ENCODE measurements at places on chromosomes 7 and 10.

DNA sequence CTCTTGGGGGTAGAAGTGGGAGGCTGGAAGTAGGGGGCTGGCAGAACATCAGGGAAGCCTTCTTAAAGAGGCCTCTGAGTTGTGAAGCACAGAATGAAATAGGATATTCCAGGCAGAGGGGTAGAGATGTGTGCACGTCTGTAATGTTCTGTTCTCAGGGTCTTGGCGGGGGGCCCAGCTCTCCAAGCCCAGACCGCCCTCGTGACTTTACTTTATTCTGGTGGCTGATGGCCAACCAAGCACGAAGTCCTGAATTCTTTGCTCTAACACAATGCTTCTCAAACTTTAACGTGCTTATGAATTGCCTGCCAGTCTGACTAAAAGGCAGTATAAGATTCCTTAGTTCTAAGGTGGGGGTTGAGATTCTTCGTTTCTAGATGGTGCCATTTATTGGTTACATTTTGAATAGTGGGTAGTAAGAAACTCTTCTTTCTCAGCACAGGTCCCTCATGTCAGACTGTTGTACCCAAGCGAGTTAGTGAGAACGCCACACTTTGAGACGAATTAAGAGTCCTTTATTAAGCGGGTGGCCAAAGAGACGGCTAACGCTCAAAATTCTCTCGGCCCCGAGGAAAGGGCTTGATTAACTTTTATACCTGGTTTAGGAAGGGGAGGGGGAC lies 8.2 kb downstream of the PRXL2A start:
- no peak for DNase-seq

DNA sequence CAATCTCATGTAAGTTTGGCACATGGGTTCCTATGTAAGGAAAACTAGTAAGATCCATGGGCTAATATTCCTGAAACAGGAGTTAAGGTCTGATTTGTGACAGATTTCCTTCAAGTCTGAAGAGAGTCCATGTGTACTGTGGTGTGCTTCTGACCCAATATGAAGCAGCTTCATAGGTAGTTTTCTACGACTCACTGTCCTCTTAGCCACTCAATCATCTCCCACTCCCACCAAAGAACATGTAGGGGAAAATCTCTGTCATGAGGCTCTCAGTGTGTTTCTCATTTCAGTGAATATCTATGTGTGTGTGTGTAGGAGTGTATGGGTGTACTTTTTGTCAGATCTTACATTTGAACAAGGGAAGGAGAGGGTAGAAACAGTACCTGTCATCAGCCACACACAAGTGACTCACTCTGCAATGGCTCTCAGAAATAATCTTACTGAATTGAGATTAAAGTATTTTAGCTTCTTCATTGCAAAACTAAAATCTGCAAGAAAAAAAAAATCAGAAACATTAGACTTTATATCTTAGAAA lies 31.1 kb downstream of the RELN start:
- DNase-seq = no peak

DNA sequence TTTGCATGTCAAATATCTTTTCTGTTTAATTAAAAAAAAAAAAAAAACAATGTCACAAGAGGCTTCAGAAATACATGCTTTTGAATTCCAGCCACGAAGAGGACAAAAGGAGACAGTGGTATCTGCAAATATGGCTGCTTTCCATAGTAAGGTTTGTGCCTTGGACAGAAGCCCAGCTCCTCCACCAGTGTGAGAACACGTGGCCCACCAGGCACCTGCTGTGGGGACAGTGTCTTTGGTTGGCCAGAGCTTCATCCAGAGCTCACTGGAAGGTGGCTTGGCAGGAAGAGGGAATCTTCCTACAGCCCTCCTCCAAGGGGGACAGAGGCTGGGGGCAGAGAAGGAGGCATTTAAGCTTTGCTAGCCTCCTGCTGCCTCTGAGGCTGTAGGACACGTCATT lies 144.6 kb downstream of the GLCCI1 start:
- DNase-seq = no peak

DNA sequence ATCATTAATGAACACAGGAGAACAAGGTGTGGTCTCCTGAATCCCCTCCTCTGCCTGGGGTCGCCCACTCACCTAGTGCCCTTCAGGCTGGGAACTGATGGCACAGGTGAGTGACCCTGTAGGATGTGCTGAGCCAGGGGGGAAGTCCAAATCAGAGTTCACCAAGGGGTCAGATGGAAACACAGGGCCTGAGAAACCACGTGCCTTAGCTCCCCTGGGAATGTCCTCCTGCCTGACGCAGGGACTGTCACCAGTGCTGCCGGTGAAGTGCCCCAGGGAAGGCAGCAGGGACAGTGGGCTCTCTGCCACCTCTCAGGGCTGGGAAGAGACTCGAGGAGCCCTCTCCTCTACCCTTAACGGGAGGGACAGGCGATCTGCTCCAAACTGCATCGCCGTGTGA lies 5.8 kb upstream of the PYROXD2 start:
- no peak for DNase-seq

GRCh38 chr7:116671681-116672595 lies at the start of gene MET:
MET (plus strand) TSS chr7:116672196; CDS start chr7:116699085, 26,889 bp downstream.
- DNase-seq = no peak

- peak; percentile 72 for DNase-seq
Measured at GRCh38 chr10:91006001-91006751, 85.3 kb upstream of the ANKRD1 start.

DNA sequence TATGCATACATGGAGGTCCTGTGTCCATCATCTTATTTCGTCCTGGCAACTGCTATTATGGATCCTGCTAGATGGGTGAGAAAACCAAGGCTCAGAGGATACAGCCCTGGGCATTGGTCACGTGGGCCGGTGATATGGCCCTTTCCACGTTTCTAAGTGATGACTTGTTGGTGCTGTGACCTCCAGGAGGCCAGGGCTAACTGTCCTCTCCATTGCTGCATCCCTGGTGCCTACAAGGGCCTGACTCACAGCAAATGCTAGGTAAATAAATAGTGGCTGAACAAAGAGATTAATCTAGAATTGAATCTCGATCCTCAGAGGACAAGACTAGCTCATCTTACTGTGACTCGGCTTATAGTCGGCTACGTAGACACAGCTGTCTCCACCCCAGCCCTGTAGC lies 78.6 kb downstream of the FAM53B start:
- no peak for DNase-seq

DNA sequence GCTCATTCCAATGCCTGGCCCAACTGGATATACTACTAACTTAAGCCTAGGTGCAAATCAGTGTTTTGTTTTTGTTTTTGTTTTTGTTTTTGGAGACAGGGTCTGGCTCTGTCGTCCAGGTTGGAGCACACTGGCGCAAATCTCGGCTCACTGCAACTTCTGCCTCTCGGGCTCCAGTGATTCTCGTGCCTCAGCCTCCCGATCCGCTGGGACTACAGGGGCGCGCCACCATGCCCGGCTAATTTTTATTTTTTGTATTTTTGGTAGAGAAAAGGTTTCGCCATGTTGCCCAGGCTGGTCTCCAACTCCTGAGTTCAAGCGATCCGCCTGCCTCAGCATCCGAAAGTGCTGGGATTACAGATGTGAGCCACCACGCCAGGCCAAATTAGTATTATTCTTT lies 1.6 kb downstream of the PPP3CB start:
- no peak for DNase-seq

DNA sequence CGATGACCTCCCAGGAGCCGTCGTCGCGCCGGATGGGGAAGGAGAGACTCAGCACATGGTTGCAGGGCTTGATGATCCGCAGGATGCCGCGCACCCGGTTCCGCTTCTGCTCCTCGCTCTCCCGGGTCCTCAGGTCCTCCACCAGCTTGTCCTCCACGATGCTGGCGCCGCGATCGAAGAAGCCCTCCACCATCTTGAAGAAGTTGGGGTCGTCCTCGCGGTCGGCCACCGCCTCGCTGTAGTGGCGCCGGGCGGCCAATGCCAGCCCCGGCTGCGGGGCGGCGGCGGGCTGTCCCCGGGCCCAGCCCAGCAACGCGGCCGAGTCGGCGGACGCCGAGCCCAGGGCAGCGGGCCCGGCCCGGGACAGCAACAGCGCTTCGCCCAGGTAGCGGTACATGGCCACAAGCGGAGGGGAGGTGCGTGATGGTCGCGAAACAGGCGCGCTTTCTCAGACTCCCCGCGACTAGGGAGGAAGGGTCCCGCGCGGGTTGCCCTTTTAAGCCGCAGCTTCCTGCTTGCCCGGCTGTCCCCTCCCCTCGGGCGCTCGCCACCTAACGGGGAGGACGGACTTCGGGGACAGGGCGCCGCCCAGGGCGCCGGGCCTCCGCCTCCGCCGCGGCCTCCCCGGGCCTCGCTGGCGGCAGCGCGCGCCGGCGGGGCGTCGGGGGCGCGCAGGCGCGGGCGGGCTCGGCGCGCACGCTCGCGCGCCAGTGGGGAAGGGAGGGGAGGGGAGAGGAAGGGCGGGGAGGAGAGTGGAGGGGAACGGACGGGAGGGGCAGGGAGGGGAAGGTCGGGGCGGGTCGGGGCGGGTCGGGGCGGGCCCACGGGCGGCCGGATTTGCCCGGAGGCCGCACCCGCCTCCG lies at the start of the genes GLUD1 and SHLD2:
Gene GLUD1 (minus strand): TSS at position 471 of the 863 bp plus-strand sequence. CDS start 74 bp downstream, at position 397.
Gene SHLD2 (plus strand): TSS at position 834 of the 863 bp plus-strand sequence. CDS start 56,149 bp downstream, outside the sequence.
- DNase-seq = peak; percentile 84

- no peak for DNase-seq
Measured at GRCh38 chr7:457814-458510, 61.7 kb downstream of the PDGFA start.

- DNase-seq = no peak
Measured at GRCh38 chr7:5500056-5500776, 76.6 kb upstream of the TNRC18 start.

- DNase-seq = no peak
Measured at GRCh38 chr7:631964-632830, 94.3 kb upstream of the DNAAF5 start.

GRCh38 chr7:66142996-66143395 lies 28.3 kb downstream of the CRCP start:
- no peak for DNase-seq

DNA sequence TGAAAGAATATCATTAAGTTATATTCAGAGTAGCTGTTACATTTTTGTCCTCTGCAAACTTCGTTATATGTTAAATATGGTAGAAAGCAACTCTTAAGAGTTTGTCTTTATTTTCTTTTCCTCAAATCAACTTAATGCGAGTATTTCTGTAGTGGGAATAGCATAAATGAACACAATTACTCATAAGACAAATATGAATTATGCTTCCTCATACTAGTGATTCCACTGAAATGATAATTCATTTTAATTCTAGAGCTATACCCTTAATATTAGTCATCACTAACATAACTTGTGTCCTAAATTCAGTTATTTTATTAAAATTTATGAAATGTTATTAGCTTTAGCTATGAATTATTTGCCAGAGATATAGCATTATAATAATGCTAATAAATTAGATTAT lies 820.6 kb upstream of the KCND2 start:
- DNase-seq = no peak

DNA sequence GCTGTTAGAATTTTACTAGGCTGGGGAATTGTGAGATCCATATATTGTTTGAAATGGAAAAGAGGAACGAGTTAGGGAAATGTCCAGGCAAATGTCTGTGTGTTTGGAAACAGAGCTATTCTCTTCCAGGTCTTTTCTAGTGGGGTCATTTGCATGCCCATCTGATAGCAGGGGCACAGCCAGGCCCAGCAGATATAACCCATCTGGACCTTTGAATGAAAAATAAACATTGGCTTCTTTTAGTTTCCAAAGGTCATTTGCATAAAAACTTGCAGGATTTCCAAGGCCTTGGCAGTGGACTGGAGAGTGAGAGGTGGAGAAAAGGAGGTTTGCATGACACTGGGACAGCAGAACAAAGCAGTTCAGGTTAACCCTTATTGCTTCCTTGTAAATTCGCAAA lies 188.0 kb upstream of the GPR26 start:
- no peak for DNase-seq

GRCh38 chr10:59805014-59805413 lies 51.8 kb upstream of the MRLN start:
- DNase-seq = peak; percentile 43

GRCh38 chr10:28806951-28807759 lies 129.8 kb downstream of the BAMBI start:
- no peak for DNase-seq

DNA sequence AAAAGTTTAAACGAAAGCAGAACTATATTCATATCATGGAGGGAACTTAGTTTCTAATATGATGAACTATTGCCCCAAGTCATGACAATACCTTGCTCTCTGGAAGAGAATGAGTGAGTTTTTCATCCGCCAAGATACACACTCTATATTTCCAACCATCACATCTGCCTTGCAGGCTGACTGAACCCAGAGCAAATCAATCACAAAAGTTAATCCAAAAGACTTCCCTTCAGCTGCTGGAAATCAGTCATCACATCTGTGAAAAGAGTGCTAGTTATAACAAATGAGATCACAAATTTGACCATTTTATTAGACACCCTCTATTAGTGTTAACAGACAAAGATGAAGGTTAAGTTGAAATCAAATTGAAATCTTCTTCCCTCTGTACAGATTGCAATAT lies 261.7 kb upstream of the PRKCQ start:
- no peak for DNase-seq

GRCh38 chr7:103894656-103895596 lies 94.5 kb downstream of the RELN start:
- no peak for DNase-seq

DNA sequence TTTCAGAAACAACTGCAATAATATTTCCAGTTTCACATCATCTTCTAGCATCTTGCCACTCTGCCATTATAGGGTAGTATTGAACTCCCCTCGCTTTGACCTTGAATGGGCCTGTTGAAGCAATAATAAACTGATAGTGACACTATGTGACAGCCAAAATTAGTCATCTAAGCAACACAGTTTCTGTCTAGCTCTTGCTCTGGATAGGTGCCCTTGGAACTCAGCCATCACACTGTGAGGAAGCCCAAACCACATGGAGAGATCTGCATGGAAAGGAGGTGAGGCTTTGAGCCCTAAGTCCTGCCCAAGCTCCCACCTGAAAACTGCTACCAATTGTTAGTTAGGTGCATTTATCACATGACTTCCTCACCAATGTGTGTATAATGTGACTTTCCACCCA lies 18.1 kb upstream of the KCND2 start:
- DNase-seq = no peak

DNA sequence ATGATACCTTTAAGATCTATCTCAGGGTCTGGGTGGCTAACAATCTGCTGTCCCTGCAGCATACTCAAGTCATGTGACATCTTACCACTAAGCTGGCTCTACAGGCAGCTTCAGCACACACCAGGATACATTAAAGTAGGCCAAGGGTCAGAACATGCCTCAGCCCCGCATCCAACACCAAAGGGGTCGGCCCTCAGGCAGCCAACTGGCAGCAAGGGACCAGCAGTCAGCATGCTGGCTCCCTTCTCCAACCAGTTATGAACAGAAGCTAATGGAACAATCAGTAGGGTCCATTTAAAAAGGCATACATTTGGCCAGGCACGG lies 37.1 kb downstream of the FAM53B start:
- no peak for DNase-seq

DNA sequence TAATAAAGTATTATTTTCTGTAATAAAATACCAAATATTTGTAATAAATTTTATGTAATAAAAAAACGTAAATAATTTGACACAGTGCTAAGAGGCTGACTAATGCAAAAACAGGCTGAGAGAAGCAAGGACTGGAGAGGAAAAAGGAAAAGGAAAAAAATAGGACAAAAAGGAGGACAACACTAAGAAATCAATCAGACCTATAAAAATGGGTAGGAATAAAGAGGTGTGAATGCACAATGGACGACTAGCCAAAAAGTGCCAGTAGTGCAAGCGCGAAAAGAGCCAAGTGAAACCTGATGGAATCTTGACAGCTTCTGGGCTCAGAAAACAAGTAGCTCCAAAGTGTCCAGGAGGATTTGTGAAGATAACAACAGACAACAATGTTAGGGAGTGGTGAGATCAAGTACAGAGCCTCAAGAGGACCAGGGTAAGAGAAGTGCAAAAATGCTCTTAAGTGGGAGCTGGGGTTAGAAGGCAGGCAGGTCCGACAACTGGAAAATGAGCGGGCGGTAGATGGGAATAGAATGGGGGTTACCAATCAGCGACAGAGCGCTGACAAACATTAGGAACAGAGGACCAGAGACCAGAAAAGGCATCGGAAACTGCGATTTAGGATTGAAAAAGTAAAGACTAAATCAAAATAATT lies 1.2 kb downstream of the BRAF start:
- DNase-seq = no peak

All from NCI-H1436 (cell line).